ENCODE measurements at places on chromosomes 2 and 18.

- DNase-seq: no peak
Observed at GRCh38 chr2:52805901-52806410, 961.6 kb upstream of the CHAC2 start.

GRCh38 chr2:237774811-237775553 is 23.6 kb upstream of the RBM44 start:
- DNase-seq: no peak

DNA sequence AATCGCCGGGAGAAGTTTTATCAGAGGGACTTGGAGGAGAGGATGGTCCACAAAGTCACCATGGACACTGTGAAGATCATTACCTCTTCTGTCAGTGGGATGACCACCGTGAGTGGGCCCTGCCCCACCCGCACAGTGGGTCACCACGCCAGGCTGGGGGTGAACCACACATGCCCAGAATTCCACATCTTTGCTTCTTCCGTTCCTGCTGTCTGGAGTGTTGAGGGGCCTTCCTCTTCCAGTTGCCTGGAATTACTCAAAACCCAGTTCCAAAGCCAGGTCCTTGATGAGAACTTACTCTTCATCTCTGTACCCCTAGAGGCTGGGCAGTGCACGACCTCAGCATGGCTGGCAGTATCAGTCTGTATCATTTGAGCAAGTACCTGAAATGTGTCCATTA is 22.1 kb downstream of the MROH2A start:
- no peak for DNase-seq

GRCh38 chr18:9108911-9109310 is 6.4 kb downstream of the NDUFV2 start:
- DNase-seq: no peak
